Motor neuron (in vitro differentiated cells): ENCODE measurements at places on chromosomes 2 and 18. TPM values are rescaled to one million over a fixed set of nuclear protein-coding genes. Genes with fewer than 3 reads are reported as not detected.

GRCh38 chr2:128492966-128493811 is 174.5 kb upstream of the HS6ST1 start:
- no peak for ATAC-seq

- ATAC-seq: no peak
Observed at GRCh38 chr2:58865436-58865835, 624.3 kb upstream of the FANCL start.

DNA sequence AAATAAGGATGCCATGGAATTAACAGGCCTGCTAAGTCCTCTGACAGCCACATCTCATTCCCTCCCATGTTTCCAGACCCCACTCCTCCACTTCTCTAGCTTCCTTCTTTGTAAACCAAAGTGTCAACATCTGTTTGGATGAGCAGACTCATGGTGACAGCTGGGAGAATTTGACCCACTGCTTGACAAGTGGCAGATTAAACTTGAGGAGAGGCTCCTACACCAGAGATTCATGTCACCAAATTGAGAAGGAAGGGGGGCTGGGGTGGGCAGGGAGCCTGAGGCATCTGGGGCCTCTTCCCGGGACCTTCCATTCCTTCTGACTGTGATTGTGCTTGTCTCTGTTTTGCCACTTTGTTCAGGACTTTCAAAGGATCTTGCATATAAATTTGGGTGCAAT is 41.0 kb upstream of the IGFBP5 start:
- ATAC-seq: no peak

- ATAC-seq: no peak
Observed at GRCh38 chr2:4908461-4908860, 783.7 kb upstream of the SOX11 start.

GRCh38 chr18:3100498-3101132 is 87.7 kb upstream of the LPIN2 start:
- no peak for ATAC-seq

DNA sequence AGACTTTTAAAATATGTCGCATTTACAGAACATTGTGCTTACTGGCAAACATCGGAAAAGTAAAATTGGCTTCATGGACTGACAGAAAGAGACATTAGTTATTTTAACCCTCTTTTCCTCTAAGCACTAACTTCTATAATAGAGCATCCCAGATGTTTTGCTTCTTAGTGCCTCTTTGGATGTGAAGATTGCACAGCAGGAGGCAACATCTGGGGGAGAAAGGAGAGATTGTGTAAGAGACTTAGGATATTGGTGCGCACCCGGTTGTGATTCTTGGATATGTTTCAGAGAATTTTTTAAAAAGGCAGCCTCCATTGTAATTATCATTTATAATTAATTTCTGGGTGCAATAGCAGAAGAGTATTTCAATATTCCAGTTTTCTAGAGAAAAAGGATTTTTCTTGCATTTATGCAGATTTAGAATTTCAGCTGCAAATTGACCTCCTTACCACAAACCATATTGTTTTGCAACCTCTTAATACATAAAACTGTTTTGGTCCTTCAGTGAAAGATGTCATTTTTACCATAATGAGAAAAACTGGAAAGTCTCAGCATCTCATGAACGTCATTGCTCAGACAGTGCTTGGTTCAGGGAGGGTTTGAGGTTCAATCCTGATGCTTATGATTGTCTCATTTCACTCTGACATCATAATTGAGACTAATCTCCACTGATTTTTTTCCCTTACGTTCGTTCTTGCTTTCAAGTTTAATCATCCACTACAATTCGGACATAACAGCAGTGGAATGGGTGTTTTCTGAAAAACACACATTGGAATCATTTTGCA is 404.3 kb downstream of the ZNF521 start:
- peak; percentile 52 for ATAC-seq

- peak; percentile 87 for ATAC-seq
Observed at GRCh38 chr2:71962911-71963694, 184.6 kb downstream of the CYP26B1 start.

DNA sequence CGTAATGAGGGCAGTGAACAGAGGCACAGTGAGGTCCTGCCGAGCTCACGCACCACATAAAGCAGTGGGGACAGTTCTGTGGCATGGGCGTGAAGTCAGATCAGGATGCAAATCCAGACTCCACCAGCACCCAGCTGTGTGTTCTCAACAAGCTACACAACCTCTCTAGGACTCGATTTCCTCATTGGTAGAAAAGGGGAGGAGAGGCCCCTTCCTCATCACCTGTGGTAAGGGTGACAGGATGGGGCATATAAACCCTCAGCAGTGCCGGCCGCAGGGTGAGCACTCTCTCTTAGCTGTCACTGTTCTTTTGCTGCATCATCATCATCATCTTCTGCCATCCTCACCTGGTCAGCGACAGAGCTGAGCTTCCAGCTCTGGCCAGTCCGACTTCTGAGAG is 54.8 kb downstream of the C2orf76 start:
- ATAC-seq: no peak

DNA sequence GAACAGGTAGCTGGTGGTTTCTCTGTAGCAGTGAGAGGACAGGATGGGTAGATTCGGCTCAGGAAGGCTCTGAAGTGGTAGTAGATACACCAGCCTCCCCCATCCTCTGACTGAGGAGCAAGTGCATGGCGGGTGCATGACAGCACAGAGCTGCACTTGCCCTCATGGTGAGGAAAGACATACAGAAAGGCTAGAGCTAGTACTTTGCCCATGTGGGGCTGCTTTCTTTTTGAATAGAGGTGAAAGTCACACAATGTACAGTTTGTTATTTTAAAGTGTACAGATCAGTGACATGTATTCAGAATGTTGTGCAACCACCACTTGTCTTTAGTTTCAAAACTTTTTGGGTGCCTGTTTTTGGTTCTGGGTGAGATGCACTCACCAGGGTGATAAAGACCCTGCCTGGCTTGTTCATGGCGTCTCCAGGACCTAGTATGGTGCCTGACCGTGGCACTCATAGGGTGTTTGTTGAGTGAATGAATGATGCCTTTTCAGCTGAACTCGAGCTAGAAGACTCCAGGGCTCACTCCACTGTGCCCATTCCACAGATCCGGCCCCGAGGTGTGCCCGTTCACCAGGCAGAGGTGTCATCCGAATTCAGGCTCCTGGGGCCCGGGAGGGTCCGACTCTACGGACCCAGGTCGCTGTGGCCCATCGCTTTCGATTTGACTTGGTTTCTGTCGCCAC is 421 bp upstream of the VAMP5 start:
- ATAC-seq: no peak

DNA sequence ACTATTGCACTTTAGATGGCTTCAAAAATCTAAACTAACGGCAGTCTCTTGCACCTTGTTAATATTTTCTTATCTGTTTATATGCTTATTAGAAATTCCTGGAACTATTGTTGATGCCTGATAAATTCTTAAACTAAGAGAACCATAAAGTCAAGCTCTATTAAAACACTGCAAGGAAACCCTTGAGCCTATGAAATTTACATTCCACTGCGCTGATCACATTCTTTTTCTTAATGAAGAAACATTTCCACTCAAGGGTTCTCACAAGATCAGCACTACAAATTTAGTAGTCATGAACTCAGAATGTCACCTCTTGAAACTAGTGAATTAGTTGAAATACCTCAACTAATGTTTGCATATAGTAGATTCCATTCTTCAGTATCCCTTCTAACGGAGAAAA is 331.8 kb upstream of the SLC8A1 start:
- no peak for ATAC-seq

GRCh38 chr2:113057117-113057516 is 1.9 kb upstream of the IL36RN start:
- no peak for ATAC-seq

DNA sequence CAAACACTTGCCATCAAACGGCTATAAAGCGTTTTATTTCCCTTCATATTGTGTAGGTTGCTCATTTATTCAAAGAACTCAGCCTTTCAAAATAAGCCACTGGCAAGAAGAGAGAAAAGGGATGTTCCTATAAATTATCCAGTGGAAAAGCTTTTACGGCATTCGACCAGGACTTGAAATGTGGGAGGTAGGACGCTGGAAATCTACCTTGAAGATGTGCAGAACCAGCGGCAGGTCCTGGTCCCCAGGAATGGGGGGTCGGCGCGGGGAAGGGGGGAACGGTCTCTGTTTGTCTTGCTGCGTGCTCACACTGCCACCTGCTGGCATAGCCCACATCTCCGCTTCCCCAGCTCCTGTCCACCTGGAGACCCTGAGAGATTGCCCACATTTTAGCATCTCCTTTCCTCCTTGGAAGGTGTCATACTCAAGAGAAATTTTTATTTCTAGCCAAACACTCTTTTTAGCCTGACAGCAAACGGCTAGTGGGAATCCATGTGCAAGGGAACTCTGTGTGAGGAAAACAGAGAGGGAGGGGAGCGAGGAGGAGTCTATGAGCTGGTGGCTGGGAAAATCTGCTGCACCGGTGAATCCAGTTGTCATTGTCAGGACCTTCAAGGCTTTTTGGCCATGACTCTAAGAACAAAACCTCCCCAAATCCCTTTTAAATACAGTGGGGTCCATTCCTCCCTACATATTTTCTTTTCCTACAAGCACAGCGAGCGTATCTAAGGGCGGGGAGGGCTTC is 349.0 kb upstream of the PKDCC start:
- ATAC-seq: peak; percentile 69

GRCh38 chr2:111046670-111047069 is 74.0 kb upstream of the BCL2L11 start:
- no peak for ATAC-seq

DNA sequence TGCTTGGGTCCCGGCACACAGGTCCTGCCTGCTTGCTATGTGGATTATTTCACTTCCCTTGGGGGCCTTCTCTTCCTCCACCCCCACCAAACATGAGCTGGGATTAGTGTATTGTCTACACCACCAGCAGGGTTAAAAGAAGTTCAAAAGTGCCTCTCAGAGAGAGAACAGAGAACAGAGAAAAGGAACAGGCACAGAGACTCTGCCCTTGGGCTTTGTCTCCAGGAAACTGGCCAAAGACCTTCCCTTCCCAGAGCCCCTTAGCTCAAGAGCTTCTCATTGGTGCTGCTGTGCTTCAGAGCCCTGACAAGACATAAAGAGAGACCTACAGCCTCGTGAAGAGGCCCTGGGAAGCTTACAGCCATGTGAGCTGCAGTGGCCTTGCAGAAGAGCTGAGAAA is 7.1 kb upstream of the FIGLA start:
- no peak for ATAC-seq

DNA sequence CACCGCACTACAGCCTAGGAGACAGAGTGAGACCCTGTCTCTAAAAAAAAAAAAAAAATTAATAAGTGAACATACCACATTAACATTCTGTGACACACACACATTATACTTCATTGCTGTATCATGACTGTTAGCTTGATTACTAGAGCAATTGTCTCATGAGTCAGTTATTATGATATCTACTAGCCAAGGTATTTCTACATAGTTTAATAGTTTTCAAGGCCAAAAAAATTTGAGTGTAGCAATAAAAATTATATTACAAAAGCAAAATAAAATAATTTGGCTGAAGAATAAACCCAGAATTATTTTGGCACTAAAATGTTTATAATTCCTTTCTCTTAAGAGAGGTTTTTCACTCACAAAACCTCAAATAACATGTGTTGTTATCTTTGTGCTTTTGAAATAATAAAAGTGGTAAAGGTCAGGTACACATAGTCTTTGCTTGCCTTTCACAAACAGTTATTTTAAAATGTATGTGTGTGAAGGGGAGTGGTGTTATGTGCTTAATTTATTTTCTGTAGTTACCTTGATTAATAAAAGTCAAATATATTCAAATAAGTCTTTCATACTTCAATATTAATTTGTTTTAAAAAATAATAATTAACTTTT is 136.9 kb upstream of the SPOPL start:
- no peak for ATAC-seq

DNA sequence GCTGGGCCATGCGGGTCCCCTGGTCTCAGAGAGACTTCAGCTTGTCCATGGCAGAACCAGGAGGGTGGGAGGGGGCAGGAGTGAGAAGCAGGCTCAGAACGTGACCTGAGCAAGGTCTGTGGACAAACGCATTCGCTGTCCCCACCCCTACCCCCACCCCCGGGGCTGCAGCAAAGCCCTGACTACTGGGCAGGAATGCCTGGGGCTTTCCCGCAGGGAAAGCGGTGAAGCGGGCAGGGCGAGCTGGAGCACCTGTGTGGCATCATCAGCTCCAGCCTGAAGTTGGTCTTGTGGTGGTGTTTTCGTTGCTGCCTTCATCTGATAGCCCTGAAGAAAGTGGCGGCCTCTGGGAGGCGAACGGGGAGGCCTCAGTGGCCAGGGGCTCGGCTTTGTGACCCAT is 26.1 kb upstream of the ALKAL2 start:
- no peak for ATAC-seq

- ATAC-seq: no peak
Observed at GRCh38 chr2:54330926-54331835, 75.2 kb upstream of the TSPYL6 start.

- ATAC-seq: no peak
Observed at GRCh38 chr2:186032102-186032738, 293.6 kb downstream of the FSIP2 start.

GRCh38 chr2:226883296-226883795 is 47.5 kb downstream of the RHBDD1 start:
- ATAC-seq: no peak

- no peak for ATAC-seq
Observed at GRCh38 chr18:58152891-58153290, 108.9 kb downstream of the NEDD4L start.

DNA sequence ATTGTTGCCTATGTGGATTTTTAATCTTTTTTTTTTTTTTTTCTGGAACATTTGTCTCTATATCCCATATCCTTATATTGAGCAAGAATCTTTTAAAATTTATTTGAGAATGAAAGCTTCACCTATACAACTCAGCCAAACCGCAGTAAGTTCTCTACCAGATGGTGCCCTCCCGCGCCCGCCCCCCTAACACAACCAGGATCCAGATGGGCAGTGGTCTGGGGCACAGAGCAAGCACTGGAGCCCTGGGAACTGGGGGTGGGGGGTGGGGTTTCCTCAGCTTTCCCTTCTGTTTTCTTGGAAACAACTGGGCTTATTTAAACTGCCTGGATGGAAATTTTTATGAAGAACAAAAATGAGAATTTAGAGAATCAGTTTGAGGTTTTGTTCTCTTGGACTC is 74.6 kb downstream of the ACAA2 start:
- ATAC-seq: no peak

- no peak for ATAC-seq
Observed at GRCh38 chr2:169649278-169649677, 44.9 kb downstream of the CFAP210 start.

- ATAC-seq: peak; percentile 89
Observed at GRCh38 chr18:24397694-24398368, at the start of gene OSBPL1A. Gene OSBPL1A (minus strand): TSS chr18:24397824. CDS start chr18:24377533, 20,291 bp downstream.

- ATAC-seq: peak; percentile 30
Observed at GRCh38 chr2:196750977-196751631, 48.4 kb downstream of the GTF3C3 start.

KANSL1L gene
- 15.3 and 15.4 TPM in 2 replicates for total RNA-seq

DYNAP gene
- total RNA-seq: 0.21 TPM in 1 of 2 replicates, not detected in the other

TMEM214 gene
- 11.8 and 13.1 TPM in 2 replicates for total RNA-seq

BMP10 gene
- 0.19 TPM in 1 of 2 replicates, not detected in the other for total RNA-seq

MAB21L4 gene
- total RNA-seq: 0.38 and 0.92 TPM in 2 replicates

LYPD6B gene
- total RNA-seq: 0.41 and 0.82 TPM in 2 replicates

ANKRD36C gene
- 76.2 and 78.5 TPM in 2 replicates for total RNA-seq

CHRNA1 gene
- total RNA-seq: 1.1 and 1.2 TPM in 2 replicates

GKN2 gene
- not detected in 2 replicates for total RNA-seq

RAPH1 gene
- 15.3 and 15.9 TPM in 2 replicates for total RNA-seq

LYG2 gene
- not detected in 2 replicates for total RNA-seq

EXOC6B gene
- 24.9 and 25.2 TPM in 2 replicates for total RNA-seq
